ENCODE measurements at places on chromosomes 16 and 17. TPM values are rescaled to one million over a fixed set of nuclear protein-coding genes. Genes with fewer than 3 reads are reported as not detected.

The SLC13A2 gene
- not detected for total RNA-seq

The PLXDC1 gene
- 7.0 TPM for total RNA-seq

The KRT12 gene
- total RNA-seq = not detected

The RAB26 gene
- not detected for total RNA-seq

The ACE gene
- 5.4 TPM for total RNA-seq

The WFIKKN1 gene
- 0.92 TPM for total RNA-seq

The JUP gene
- total RNA-seq = 98.7 TPM

The TCAP gene
- 6.4 TPM for total RNA-seq

The SGCA gene
- 158 TPM for total RNA-seq

The SLC16A6 gene
- total RNA-seq = 0.41 TPM

The CIBAR2 gene
- not detected for total RNA-seq

The C17orf50 gene
- not detected for total RNA-seq

The CBFA2T3 gene
- total RNA-seq = 3.9 TPM

The ADAD2 gene
- total RNA-seq = not detected

The NRN1L gene
- total RNA-seq = not detected

The CCL17 gene
- total RNA-seq = not detected

The KCNJ2 gene
- 2.0 TPM for total RNA-seq

The NPIPB2 gene
- 9.9 TPM for total RNA-seq

The GPR179 gene
- not detected for total RNA-seq

The TAT gene
- not detected for total RNA-seq

The ZFP3 gene
- total RNA-seq = 6.6 TPM

The PTX4 gene
- not detected for total RNA-seq

The ASPHD1 gene
- 0.27 TPM for total RNA-seq

The TMEM100 gene
- 10.7 TPM for total RNA-seq

The MYOCD gene
- total RNA-seq = 102 TPM

The SLC6A4 gene
- 15.2 TPM for total RNA-seq
